ENCODE measurements at places on chromosomes 4 and X. TPM values are rescaled to one million over a fixed set of nuclear protein-coding genes. Genes with fewer than 3 reads are reported as not detected.

- no peak for DNase-seq
These were observed 5.4 kb upstream of the BBS7 start for GRCh38 chr4:121875652-121876051.

- DNase-seq, result no peak
These were observed 61.1 kb downstream of the KCNIP4 start for GRCh38 chr4:21887481-21887880.

GRCh38 chr4:25096981-25097443 lies 63.2 kb downstream of the SEPSECS start:
- DNase-seq, result no peak

The SPANXN4 gene
- not detected for polyA plus RNA-seq

The PABPC1L2B gene
- not detected for polyA plus RNA-seq

Measured in BJ (cell line).